ENCODE measurements at places on chromosomes 6 and 20. TPM values are rescaled to one million over a fixed set of nuclear protein-coding genes. Genes with fewer than 3 reads are reported as not detected.
A peak's percentile ranks its signal among the peaks of the same experiment; 100 is the strongest.

DNA sequence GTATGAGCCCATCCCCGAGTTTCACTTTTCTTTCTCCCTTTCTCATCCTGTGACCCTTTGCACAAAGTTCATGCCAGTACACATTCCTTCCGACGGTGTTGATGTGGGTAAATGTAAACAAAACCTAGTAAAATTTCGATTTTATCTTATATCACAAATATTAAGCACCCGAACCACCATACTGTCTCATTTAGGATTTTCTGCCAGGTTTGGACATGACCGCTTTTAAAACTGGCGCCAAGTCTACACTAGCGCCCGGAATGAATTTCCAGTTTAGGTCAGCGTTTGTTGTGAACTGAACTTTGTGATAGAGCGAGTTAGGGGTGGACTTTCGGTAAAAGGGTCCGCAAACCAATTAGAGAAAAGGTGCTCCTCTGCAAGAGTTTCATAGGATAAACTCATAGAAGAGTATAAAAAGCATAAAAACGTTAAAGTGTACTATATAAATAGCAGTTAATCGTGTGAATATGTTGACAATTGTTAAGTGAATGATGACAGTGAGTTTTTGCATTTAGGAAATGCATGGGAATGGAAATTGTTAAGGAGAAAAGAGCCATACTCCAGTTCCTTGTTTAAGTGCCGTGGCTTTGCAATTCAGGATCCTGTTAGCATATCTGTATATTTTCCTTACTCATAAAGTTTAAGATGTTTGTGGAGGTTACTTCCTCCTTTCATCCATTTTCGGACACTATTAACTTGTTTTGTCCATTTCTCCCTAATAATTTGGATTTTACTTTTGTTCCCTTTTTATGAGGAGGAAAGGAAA lies 937 bp downstream of the AKAP7 start:
- H3K27me3 ChIP-seq, result no peaks in the 10 kb centered on the region
- no peak for DNase-seq

DNA sequence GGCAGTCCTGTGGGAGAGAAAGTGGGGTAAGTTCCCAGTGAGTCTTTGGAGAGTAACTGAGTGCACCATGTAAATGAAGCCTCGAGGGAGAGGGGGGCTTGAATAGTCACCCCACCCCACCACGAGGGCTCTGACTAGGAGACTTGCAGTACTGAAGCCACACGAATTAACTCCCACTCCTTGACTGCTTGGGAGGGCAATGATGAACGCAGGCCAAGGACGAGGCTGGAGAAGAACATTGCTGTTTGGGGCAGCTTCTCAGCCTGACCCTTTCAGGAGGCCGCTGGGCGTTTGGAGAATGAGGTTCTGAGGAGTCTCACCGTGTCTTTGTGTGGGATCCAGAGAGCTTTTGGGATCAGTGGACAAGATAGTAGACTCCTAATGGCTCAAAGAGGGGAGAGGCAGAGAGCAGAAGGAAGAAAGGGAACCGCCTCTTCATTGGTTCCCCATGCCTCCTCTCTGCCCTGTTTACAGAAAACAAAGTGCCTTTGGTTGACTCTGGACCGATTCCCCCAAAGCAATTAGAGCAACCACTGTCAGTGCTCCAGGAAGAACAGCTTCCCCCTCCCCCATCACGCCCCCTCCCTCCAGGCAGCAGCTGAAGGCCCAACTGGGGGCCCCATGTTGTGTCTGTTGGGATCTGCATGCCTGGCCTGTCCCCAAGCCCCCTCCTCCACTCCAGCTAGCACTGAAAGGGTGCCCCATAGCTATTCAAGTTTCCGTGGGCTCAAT lies 41.7 kb upstream of the CDKN1A start:
- no peak for DNase-seq
- H3K4me3 ChIP-seq, result no peak overlapping the region
- no peak overlapping the region for H3K27ac ChIP-seq
- H3K4me1 ChIP-seq, result peaks cover 20% of the 10 kb centered on the region
- H3K36me3 ChIP-seq, result no peaks in the 10 kb centered on the region
- H3K27me3 ChIP-seq, result no peaks in the 10 kb centered on the region

GRCh38 chr6:3665608-3666007 lies 85.9 kb downstream of the PXDC1 start:
- H3K4me1 ChIP-seq, result peaks cover 15% of the 10 kb centered on the region
- no peak for DNase-seq
- H3K36me3 ChIP-seq, result no peaks in the 10 kb centered on the region
- no peak overlapping the region for H3K27ac ChIP-seq
- H3K4me3 ChIP-seq, result no peak overlapping the region

DNA sequence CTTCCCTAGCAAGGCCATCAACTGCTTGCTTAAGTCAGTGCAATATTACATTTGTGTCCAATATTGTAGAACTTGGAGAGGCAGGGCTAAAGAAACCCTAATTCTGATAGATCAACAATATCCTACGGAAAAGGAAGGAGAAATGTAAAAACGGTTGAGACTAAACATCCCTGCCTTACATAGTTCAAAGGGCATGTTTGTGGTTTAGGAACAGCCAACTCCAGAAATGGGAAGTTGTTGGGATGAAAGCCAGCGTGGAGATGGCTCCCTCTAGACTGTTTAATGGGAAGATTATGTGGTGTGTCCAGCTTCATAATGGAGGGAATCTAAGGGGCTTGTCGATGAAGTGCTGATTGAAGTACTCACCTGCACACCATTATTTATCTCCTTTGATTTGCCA lies 145.3 kb upstream of the TENT5A start:
- no peaks in the 10 kb centered on the region for H3K27me3 ChIP-seq
- H3K4me1 ChIP-seq, result no peaks in the 10 kb centered on the region
- no peak overlapping the region for H3K4me3 ChIP-seq

DNA sequence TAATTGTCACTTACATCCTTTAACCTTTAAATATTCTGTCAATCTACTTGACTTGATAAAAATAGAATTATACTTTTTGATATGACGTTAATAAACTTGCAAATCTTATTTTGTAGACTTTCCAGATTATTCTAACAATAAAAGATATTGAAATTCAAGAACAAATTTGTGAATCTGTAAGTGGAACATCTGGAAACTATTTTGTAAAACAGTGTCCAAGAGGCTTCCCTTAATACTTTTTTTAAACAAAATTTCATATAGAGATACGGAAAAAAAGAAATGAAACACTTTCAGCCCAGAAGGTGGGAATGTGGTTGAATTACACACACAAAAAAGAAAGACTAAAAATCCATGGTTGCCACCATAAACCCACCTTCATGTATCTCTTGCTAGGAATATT lies 174.4 kb downstream of the COL19A1 start:
- no peak overlapping the region for H3K27ac ChIP-seq
- H3K36me3 ChIP-seq, result no peaks in the 10 kb centered on the region
- DNase-seq, result no peak
- H3K27me3 ChIP-seq, result no peaks in the 10 kb centered on the region
- H3K4me1 ChIP-seq, result no peaks in the 10 kb centered on the region

GRCh38 chr6:39913391-39913916 lies 20.8 kb downstream of the MOCS1 start:
- DNase-seq, result no peak
- H3K36me3 ChIP-seq, result peaks cover 58% of the 10 kb centered on the region
- no peaks in the 10 kb centered on the region for H3K27me3 ChIP-seq
- no peak overlapping the region for H3K27ac ChIP-seq

DNA sequence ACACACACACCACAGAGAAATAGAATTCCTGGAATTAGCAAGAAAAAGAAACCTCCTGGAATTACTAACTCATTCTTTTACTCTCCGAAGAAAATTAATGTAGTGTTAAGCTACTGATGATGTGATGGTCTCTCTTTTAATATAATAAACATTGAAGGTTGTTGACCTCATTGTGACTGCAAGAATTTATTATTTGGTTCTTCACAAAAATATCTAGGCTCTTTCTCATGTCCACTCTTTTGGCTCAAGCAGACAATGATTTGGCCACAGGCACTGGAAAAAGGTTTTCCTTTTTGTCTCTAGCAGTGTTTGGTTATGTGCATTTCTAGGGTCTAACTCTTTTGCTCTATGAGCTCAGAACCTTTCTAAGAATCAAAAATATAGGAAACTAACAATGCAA lies 811.9 kb downstream of the TENT5A start:
- no peaks in the 10 kb centered on the region for H3K36me3 ChIP-seq
- no peaks in the 10 kb centered on the region for H3K4me1 ChIP-seq
- H3K27ac ChIP-seq, result no peak overlapping the region
- H3K27me3 ChIP-seq, result no peaks in the 10 kb centered on the region

DNA sequence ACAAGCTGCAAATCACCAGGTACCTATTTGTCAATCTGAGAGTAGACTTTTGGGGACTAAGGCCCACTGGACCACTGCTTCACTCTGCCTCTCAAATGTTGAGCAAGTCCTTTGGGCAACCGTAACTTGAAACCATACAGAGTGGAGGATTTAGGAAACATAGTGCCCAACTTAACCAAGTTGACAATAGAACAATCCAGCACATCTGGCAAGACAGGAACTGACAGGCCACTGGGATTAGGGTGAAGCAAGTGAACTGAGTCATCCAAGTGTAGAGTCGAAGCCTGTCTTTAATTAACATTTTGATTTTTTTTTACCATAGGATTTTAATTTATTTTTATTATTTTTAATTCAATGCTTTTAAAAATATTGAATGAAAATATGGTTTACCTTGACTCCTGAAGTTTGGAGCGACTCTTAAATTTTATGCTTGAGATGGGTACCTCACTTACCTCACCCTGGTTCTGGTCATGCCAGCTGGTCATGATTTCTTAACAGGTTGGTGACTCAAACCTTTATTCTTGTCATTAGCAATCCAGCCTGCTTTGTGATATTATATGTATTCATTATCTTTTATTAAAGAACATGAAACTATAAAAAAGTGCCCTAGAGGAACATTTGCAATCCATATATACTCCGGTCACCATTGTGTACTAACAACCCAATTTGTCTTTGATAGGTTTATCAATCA lies 312.1 kb upstream of the DEFB112 start:
- no peak for DNase-seq
- no peak overlapping the region for H3K4me3 ChIP-seq
- no peak overlapping the region for H3K27ac ChIP-seq
- no peaks in the 10 kb centered on the region for H3K4me1 ChIP-seq

DNA sequence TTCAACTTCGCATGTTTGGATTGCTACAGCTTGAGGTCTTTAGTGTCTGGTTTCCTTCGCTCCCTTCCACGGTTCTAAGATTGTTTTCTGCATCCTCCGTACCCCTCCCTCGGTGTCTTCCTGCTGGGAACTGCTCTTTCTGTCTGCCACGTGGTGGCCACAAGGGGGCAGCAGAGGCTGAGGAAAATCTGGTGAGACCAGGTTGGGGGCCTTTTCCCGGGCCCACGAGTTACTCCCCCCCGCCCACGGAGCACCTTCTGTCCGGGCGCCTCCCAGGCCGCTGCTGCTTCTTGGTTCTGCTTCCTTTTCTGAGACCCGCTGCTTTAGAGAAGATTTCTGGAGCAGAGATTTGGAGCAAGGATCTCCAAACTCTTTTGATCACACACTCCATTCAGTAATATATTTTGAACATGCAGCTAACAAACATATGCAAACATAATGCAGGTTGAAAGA lies 21.1 kb upstream of the NOTCH4 start:
- peaks cover 4% of the 10 kb centered on the region for H3K4me1 ChIP-seq
- peak; percentile 63 for DNase-seq
- no peaks in the 10 kb centered on the region for H3K36me3 ChIP-seq
- no peak overlapping the region for H3K4me3 ChIP-seq

DNA sequence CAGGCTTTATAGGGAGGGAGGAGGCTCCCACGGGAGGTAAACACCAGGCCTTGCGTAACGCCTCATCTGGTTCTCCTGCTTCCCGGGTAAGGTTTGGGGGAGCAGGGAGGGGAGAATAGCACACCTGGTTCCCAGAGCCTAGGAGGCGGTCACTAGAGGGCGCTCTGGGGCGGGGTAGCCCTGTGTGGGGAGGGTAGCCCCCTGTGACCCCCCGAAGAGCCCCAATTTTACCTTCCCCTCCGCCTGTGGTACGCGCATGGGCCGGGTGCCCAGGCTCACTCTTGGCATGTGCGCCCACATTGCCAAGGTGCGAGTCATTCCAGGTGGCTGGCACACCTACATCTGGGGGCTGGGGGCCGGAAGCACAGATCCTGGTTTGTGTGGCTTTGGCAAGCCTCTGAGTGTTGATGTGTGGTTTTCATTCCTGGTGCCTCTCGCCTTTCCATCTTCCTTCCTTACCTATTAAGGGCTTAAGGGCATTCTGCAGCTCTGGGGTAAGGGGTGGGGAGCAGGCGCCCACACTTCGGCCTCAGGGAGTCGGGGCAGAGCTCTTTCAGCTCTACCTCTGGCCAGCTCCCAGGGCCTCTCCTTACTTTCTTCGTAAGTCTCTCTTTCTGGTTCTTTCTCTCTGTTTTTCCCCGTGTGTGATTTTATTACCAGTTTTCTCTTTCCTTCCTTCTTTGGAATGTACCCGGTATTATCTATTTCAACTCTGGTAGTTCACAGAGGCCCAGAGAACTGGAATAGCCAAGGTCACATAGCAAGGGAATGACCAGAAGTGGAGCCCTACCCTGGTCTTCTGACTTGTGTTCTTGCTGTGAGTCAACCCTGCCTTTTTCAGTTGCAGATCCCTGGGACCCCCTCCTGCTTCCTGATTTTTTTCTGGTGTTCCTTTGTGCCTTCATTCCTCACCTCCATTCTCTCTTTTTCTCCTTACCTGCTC lies 492 bp upstream of the RNF39 start:
- H3K36me3 ChIP-seq, result no peaks in the 10 kb centered on the region
- H3K27ac ChIP-seq, result peak overlapping the region; percentile 62
- DNase-seq, result peak; percentile 68
- H3K4me1 ChIP-seq, result peaks cover 28% of the 10 kb centered on the region
- peak overlapping the region; percentile 34 for H3K4me3 ChIP-seq

GRCh38 chr20:63464289-63464635 lies 8.2 kb downstream of the KCNQ2 start:
- no peak for DNase-seq
- H3K36me3 ChIP-seq, result no peaks in the 10 kb centered on the region
- peaks cover 49% of the 10 kb centered on the region for H3K27me3 ChIP-seq
- H3K4me1 ChIP-seq, result no peaks in the 10 kb centered on the region
- no peak overlapping the region for H3K4me3 ChIP-seq

GRCh38 chr20:45117581-45117980 lies 2.6 kb upstream of the WFDC5 start:
- no peaks in the 10 kb centered on the region for H3K36me3 ChIP-seq
- DNase-seq, result peak; percentile 62
- H3K27me3 ChIP-seq, result peaks cover 10% of the 10 kb centered on the region

DNA sequence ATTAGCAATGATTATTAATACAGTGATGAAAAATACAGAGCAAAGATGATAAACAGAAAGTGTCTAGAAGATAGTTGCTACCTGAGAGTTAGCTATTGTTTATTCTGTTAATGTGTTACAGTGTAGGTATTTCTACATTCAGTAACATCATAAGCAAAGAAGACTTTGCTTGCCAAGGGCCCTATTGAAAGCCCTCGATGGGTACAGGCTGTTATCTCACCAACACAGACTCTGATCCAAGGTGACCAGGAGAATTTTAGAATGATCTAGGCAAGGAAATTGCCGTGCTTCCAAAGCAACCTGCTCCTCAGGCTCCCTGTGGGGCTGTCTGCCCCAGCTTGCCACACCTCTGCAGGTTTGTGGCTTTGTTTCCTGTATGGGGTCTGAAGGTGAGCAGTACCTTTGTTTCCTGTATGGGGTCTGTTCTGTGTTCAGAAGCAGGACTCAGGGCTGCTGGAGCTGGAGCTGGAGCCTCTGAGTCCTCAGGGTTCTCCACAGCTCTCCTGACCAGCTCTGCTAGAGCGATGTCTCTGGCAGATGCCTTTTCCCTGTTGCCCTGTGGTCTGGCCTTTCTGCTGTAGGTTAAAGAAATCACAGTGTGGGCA lies 32.5 kb downstream of the PHACTR3 start:
- no peak overlapping the region for H3K4me3 ChIP-seq
- H3K36me3 ChIP-seq, result no peaks in the 10 kb centered on the region
- no peak for DNase-seq
- no peaks in the 10 kb centered on the region for H3K4me1 ChIP-seq
- no peaks in the 10 kb centered on the region for H3K27me3 ChIP-seq

VGLL2 gene
- polyA plus RNA-seq, result 0.25 TPM

FAM135A gene
- polyA plus RNA-seq, result 97.2 TPM

KHDC1L gene
- polyA plus RNA-seq, result 0.13 TPM
